ENCODE measurements at places on chromosomes 13 and 19.

- no peak for DNase-seq
These were observed 23.3 kb downstream of the PTPRS start for GRCh38 chr19:5317321-5317720.

- DNase-seq = no peak
These were observed 47.3 kb downstream of the DNAJC3 start for GRCh38 chr13:95724252-95724651.

- no peak for DNase-seq
These were observed at the start of gene EBI3 for GRCh38 chr19:4229179-4229931. TSS of gene EBI3 (plus strand) at chr19:4229523. CDS start at chr19:4229551, 28 bp downstream.

DNA sequence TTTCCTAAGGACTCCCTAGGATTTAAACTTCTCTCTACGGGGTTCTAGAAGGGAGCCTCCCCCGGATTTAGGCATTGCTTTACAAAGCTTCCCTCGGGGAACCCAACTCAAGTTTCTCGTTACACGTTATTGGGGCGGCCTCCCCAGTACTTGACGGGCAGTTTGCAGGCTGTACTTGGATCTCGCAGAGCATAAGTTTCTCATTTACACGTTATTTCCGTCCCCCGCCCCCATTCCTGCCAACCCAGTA lies 584 bp downstream of the SMG9 start:
- no peak for DNase-seq

DNA sequence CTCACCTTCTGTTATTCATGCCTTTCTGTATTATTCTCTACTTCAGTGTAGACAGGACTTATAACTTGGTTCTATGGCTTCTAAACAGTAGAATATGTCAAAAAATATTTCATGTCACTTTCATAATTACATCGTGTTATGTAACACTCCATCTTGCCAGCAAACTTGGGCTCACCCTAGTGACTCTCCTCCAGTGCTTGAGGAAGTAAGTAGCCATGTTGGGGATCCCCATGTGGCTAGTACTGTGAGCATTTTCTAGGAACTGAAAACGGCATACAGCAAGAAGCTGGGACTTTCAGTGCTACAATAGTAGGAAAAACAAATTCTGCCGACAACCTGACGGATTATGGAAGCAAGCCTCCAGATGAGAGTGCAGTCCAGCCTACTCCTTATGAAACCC lies 495.6 kb downstream of the SLITRK6 start:
- no peak for DNase-seq

- DNase-seq = no peak
These were observed 88.0 kb downstream of the TBC1D4 start for GRCh38 chr13:75393839-75394520.

GRCh38 chr19:48994035-48994386 lies 324 bp downstream of the RUVBL2 start:
- no peak for DNase-seq

DNA sequence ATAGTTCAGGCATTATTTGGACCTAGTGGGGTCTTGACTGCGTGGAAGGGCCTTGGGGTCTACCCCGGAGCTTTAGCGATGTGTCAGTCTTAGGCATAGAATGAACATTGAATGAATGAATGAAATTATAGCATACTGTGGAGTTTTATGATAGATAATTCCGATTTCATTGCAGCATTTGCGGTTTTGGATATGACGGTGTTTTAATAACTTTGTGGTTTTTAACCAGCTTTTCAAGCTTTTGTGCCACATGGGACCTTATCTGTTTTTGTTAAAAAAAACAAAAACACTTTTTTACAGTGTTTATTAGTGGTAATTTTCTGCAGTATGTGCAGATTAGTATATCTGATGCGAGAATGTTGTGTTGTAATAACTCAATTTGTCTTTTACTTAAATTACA lies 696 bp downstream of the NUP58 start:
- DNase-seq = no peak
